ENCODE measurements at places on chromosomes 12 and 14.
A peak's percentile ranks its signal among the peaks of the same experiment; 100 is the strongest.

GRCh38 chr14:81344481-81345160, 55.5 kb downstream of the STON2 start:
- no peak overlapping the region for H3K27ac ChIP-seq
- peaks cover 60% of the 10 kb centered on the region for H3K27me3 ChIP-seq
- no peaks in the 10 kb centered on the region for H3K4me1 ChIP-seq
- H3K36me3 ChIP-seq: no peaks in the 10 kb centered on the region

- H3K27ac ChIP-seq: no peak overlapping the region
- H3K4me3 ChIP-seq: no peak overlapping the region
- no peaks in the 10 kb centered on the region for H3K4me1 ChIP-seq
- no peaks in the 10 kb centered on the region for H3K27me3 ChIP-seq
These were observed 45.3 kb downstream of the SLC35F4 start for GRCh38 chr14:57820581-57820980.

- H3K27ac ChIP-seq: no peak overlapping the region
- peaks cover 60% of the 10 kb centered on the region for H3K27me3 ChIP-seq
- H3K4me1 ChIP-seq: no peaks in the 10 kb centered on the region
- H3K36me3 ChIP-seq: no peaks in the 10 kb centered on the region
- no peak for DNase-seq
- no peak overlapping the region for H3K4me3 ChIP-seq
These were observed 76.8 kb upstream of the CISTR start for GRCh38 chr12:53828598-53828997.

- peaks cover 20% of the 10 kb centered on the region for H3K36me3 ChIP-seq
- no peaks in the 10 kb centered on the region for H3K27me3 ChIP-seq
- H3K4me3 ChIP-seq: peak overlapping the region; percentile 81
- no peak for DNase-seq
These were observed 42.6 kb downstream of the TRAF3 start for GRCh38 chr14:102819747-102820330.

GRCh38 chr12:81136519-81136918, 58.6 kb downstream of the ACSS3 start:
- H3K4me1 ChIP-seq: no peaks in the 10 kb centered on the region
- no peak for DNase-seq
- no peak overlapping the region for H3K27ac ChIP-seq

- no peak overlapping the region for H3K27ac ChIP-seq
- no peaks in the 10 kb centered on the region for H3K36me3 ChIP-seq
- no peak overlapping the region for H3K4me3 ChIP-seq
- DNase-seq: no peak
- no peaks in the 10 kb centered on the region for H3K4me1 ChIP-seq
These were observed 14.4 kb downstream of the ART4 start for GRCh38 chr12:14828892-14829291.

DNA sequence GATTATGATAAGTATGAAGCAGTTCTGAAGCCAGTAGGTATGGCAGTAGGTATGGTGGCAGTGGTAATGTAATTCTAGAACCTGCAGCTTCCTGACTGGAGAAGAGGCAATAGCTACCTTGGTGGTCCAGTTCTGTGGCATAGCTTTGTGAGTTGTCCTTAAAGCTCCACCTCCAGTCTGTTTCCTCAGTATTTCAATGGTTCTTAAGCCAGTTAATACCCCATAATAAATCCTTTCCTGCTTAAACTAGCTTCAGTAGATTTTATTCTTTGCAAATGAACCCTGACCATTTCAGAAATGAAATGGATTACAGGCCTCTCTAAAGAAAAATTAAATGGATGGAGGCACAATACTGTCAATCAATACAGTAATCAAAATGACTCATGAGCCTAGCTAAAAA, 117.8 kb upstream of the KRAS start:
- no peak for DNase-seq
- H3K27ac ChIP-seq: no peak overlapping the region
- H3K27me3 ChIP-seq: no peaks in the 10 kb centered on the region
- no peaks in the 10 kb centered on the region for H3K4me1 ChIP-seq

- H3K27me3 ChIP-seq: peaks cover 10% of the 10 kb centered on the region
- no peak overlapping the region for H3K4me3 ChIP-seq
- H3K4me1 ChIP-seq: no peaks in the 10 kb centered on the region
- no peak overlapping the region for H3K27ac ChIP-seq
- DNase-seq: no peak
These were observed 86.2 kb upstream of the SEL1L start for GRCh38 chr14:81619816-81620215.

GRCh38 chr12:52659951-52660350, 7.9 kb upstream of the KRT2 start:
- no peak overlapping the region for H3K27ac ChIP-seq
- no peaks in the 10 kb centered on the region for H3K36me3 ChIP-seq
- DNase-seq: no peak
- peaks cover 20% of the 10 kb centered on the region for H3K4me1 ChIP-seq
- no peak overlapping the region for H3K4me3 ChIP-seq
- no peaks in the 10 kb centered on the region for H3K27me3 ChIP-seq

DNA sequence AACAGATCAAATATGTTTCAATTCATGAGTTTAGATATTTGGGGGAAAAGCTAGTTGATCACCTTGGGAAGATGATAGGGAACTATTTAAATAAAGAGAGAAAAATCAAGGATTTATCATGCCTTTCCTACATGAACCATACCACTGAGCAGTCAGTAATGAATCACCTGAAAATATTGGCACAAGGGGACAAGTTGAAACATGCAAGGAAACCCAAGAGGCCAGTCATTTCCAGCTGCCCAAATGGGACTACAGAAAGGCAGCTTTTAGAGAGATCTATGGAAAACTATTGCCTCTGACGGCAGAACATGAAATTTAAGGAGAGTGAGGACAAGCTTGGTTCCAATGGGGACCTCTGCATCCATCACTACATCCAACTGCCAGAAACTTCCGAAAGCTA, 14.1 kb upstream of the ETV6 start:
- DNase-seq: no peak
- H3K4me3 ChIP-seq: no peak overlapping the region
- H3K27me3 ChIP-seq: peaks cover 3% of the 10 kb centered on the region
- no peak overlapping the region for H3K27ac ChIP-seq
- H3K36me3 ChIP-seq: peaks cover 2% of the 10 kb centered on the region

DNA sequence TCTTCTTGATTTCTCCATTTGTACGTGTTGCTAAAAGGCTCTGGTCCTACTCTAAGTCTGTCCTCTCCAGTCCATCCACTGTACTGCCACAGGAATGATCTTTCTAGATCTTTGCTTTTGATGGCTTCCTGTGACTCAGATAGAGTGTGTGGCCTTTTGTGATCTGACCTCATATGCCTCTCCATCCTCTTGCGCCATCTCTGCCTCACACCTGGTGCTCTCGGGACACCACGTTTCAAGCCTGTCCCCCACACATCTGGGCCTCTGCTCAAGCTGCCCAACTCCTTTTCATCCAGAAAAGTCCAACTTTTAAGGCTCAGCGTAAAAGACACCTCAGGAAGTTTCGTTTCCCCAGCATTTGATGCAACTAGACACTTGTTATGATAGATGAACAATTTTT, 39.0 kb downstream of the DCAF4 start:
- H3K4me3 ChIP-seq: no peak overlapping the region
- no peaks in the 10 kb centered on the region for H3K27me3 ChIP-seq

GRCh38 chr14:50233951-50234250, 2.5 kb upstream of the SOS2 start:
- no peaks in the 10 kb centered on the region for H3K27me3 ChIP-seq
- peak overlapping the region; percentile 45 for H3K4me3 ChIP-seq

DNA sequence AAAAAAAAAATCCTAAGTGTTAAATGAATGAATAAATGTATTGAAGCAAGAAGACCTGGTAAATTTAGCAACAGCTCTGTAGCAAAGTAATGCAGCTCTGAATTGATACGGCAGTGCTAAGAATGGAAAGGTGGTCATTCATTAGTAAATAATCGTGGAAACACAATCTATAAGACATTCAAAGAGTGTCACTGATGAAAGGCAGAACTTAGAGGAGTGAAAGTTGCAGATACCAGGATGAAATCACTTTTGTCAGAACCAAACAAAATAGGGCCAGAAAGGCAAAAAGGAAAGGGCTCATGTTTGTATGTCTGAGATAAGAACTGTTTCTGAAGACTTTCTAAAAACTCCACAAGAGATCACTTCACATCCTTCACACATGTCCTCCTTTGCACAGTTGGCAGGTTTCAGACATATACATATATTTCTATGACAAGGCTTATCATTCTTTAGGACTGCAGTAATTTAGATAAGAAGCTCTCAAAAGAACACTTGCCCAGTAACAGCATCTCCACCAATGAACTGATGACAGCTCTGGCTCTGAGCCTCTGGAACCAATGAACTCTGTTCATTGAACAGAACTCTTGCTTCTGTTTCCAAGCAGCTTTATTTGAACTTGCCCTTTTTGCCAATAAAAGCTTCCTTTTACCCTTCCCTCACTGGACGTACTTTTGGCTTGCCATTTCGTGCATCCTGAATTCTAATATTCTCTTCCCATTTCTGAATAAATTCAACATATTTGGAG, 4.2 kb upstream of the LRR1 start:
- peaks cover 13% of the 10 kb centered on the region for H3K4me1 ChIP-seq
- no peak overlapping the region for H3K4me3 ChIP-seq
- H3K27me3 ChIP-seq: no peaks in the 10 kb centered on the region
- H3K36me3 ChIP-seq: peaks cover 21% of the 10 kb centered on the region
- H3K27ac ChIP-seq: no peak overlapping the region
- no peak for DNase-seq

GRCh38 chr12:50317203-50317602, 33.9 kb upstream of the LIMA1 start:
- DNase-seq: no peak
- no peaks in the 10 kb centered on the region for H3K4me1 ChIP-seq
- no peaks in the 10 kb centered on the region for H3K36me3 ChIP-seq
- H3K27ac ChIP-seq: no peak overlapping the region
- no peak overlapping the region for H3K4me3 ChIP-seq
- H3K27me3 ChIP-seq: no peaks in the 10 kb centered on the region

- H3K4me3 ChIP-seq: no peak overlapping the region
- no peaks in the 10 kb centered on the region for H3K36me3 ChIP-seq
- peaks cover 3% of the 10 kb centered on the region for H3K4me1 ChIP-seq
- peaks cover 39% of the 10 kb centered on the region for H3K27me3 ChIP-seq
These were observed 20.5 kb downstream of the KRT7 start for GRCh38 chr12:52253391-52254179.

- peaks cover 6% of the 10 kb centered on the region for H3K27me3 ChIP-seq
- no peak overlapping the region for H3K27ac ChIP-seq
- no peak overlapping the region for H3K4me3 ChIP-seq
These were observed 48.1 kb upstream of the BICDL1 start for GRCh38 chr12:119940897-119941296.

DNA sequence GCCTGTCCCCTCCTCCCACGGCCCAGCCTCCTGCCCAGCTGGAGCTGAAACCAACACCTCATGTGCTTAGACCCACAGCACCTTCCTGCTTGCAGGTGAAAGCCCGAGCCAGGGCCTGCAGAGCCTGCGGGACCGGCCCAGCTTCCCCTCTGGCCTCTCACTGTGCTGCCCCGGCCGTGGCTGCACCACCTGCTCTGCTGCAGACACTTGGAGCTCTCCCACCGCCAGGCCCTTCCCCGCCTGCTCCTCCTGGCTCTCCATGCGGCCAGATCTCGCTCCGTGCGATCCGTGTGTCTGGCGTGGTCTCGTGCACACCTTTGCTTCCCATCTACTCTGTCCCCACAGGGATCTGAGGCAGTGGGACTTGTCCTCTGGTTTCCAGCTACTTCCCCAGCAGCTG, 72.2 kb upstream of the FBRSL1 start:
- no peak for DNase-seq
- no peaks in the 10 kb centered on the region for H3K36me3 ChIP-seq
- no peak overlapping the region for H3K27ac ChIP-seq
- H3K4me1 ChIP-seq: peaks cover 3% of the 10 kb centered on the region
- H3K4me3 ChIP-seq: no peak overlapping the region
- H3K27me3 ChIP-seq: peaks cover 6% of the 10 kb centered on the region

GRCh38 chr12:125113789-125114188, 48.6 kb downstream of the AACS start:
- DNase-seq: no peak
- peaks cover 3% of the 10 kb centered on the region for H3K4me1 ChIP-seq
- no peak overlapping the region for H3K27ac ChIP-seq
- H3K36me3 ChIP-seq: peaks cover 15% of the 10 kb centered on the region
- no peaks in the 10 kb centered on the region for H3K27me3 ChIP-seq
- H3K4me3 ChIP-seq: no peak overlapping the region

- no peak for DNase-seq
- peaks cover 41% of the 10 kb centered on the region for H3K36me3 ChIP-seq
- no peak overlapping the region for H3K27ac ChIP-seq
- no peaks in the 10 kb centered on the region for H3K4me1 ChIP-seq
These were observed 2.1 kb upstream of the GPD1 start for GRCh38 chr12:50101663-50102062.

GRCh38 chr14:31834616-31835015, 242.5 kb upstream of the ARHGAP5 start:
- no peak overlapping the region for H3K27ac ChIP-seq
- no peak overlapping the region for H3K4me3 ChIP-seq
- H3K4me1 ChIP-seq: no peaks in the 10 kb centered on the region
- no peaks in the 10 kb centered on the region for H3K36me3 ChIP-seq
